ENCODE measurements at places on chromosomes 1 and 21.

- no peak for DNase-seq
Measured at GRCh38 chr21:17554679-17555465, 42.0 kb downstream of the CXADR start.

DNA sequence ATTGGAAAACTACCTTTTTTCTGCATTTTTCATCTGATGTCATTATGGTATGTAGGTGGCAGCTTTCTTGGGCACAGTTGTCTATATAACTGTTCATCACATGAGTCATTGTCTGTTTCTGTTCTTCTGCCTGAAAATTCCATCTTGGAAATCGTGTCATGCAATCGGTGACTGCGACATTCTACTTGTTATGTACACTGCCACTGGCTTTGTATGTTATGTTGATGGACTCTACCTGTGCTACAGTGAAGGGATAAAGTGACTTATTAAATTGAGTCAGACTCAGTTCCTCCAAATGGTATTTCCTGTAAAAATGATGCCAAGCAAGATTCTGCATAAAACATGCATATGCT, 8.6 kb downstream of the SMAP2 start:
- DNase-seq = no peak

DNA sequence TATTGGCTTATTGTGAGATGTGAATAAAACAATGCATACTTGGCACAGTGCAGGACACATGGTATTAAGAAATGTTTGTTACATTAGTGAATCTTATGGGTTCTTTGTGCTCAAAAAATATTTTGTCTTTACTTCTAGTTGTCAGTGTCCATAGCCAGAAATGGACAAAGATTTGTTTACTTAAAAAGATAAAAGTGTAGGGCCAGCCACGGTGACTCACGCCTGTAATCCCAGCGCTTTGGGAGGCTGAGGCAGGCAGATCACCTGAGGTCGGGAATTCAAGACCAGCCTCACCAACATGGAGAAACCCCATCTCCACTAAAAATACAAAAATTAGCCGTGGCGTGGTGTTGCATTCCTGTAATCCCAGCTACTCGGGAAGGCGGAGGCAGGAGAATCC, 654.6 kb upstream of the NEGR1 start:
- no peak for DNase-seq

DNA sequence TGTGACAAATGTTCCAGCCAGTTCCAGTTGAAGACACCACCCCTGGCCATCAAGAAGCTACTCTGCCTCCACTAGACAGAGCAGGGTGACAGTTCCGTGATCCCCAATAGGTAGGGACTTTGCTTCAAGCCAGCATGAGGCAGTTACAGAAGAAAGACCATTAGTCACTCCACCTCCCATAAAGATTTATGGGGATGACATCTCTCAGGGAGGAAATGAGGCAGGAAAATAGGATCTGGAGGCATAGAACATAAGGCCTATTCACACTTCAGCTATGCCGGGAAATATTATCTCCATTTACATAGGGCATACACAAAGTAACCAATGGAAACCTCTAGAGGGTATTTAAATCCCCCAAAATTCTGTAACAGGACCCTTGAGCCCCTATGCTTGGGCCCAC, 3.5 kb upstream of the GBP7 start:
- DNase-seq = no peak

DNA sequence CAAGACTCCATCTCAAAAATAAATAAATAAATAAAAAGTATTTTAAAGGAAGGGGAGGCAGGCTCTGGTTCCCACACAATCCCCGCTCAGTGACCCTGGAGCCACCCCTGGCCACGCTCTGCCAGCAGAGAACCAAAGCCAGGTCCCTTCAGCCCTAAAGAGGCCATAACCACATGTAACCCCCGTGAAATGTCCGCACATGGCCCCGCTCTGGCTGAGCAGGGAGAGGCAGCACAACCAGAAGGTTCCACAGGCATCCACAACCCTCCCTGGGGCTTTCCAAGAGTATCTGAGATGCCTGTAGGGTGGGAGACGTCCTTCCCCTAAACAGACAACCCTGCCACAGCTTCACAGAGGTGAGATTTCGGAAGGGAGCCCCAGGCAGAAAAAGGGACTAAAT, 1.4 kb upstream of the ARF1 start:
- DNase-seq = no peak

- DNase-seq = no peak
Measured at GRCh38 chr1:52365071-52365745, 797 bp downstream of the CC2D1B start.

GRCh38 chr1:92583821-92584760, 97.4 kb upstream of the GFI1 start:
- DNase-seq = no peak

GRCh38 chr1:90926971-90927370, 94.9 kb downstream of the ZNF644 start:
- no peak for DNase-seq

- DNase-seq = no peak
Measured at GRCh38 chr1:158159597-158159996, 21.1 kb upstream of the CD1D start.

GRCh38 chr1:156746728-156747631, 4.5 kb downstream of the HDGF start:
- DNase-seq = no peak

DNA sequence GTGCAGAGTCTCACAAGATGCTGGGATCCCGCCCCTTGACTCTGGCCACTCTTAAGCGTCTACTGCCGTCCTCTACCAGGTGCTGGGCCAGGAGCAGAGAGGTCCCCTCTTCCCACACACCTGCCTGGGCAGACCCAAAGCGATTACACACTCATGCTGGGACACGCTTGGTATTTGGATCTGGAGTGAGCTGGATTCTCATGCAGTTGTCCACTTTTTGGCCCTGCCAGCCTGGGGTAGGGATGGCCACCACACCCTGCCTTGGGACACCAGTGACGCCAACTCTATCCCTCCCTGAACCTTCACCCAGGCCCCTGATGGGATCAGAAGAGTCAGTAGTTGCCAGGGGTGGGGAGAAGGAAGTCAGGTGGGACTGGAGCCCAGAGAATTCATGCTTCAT, 28.6 kb downstream of the ITPKB start:
- DNase-seq = no peak

GRCh38 chr1:110770832-110771231, 96.1 kb upstream of the KCNA3 start:
- no peak for DNase-seq

GRCh38 chr1:245464290-245464689, 309.5 kb downstream of the KIF26B start:
- no peak for DNase-seq

DNA sequence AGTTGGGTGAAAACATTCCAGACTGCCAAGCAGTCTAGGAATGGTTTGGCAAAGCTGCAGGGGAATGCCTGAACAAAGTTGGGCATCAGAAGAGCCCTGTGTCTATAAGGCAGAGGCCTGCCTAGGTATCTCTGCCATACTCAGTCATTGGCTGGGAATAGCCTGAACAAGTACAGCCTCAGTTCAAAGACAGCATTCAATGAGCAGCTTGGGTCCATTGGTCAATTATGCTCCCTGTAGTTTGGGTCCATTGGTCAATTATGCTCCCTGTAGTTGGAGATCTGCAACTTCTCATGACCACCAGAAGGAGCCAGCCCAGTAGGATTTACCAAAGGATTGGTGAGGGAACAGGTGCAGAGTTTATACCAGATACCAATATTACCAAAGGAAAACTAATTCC, 31.6 kb downstream of the FMO3 start:
- no peak for DNase-seq

DNA sequence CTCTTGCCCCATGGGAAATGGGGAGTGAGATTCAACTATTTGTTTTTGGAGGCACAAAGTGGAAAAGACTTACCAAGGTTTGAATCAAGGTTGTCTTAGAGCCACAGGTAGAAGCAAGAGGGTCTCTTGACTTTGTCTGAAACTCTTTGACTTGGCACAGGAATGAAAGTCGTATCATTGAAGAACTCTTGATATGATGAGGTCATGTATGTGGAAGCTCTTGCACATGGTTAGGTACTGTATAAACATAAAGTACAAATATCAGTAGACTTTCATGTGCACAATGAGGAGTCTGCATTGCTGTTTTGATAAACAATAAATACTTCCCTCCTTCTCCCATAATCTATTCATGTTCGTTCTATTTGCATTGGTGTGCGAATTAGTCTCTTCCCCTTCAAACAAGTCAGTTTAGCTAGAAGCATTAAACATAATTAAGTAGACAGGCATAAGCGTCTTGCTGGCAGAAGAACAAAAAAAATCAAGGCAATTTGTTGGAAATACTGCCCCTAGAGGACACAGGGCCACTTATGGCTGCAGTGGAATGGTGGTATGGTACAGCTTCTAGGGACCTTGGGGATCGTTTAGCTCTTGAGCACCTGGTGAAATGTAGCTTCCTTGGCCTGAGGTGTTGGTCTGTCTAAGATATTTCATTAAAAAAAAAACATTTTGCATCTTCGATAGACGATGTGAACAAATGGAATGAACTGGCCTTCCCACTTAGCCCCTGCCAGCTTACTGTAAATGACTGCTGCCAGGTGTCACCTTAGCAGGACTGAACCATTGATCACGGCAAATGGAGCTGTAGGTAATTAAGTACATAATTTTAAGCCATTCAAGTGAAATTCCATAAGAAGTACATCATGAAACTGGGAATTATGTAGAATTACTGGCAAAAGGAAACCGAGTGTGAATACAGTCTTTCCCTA, 218.0 kb upstream of the GALNT2 start:
- DNase-seq = no peak

- no peak for DNase-seq
Measured at GRCh38 chr1:161128591-161129420, 3.7 kb downstream of the DEDD start.

DNA sequence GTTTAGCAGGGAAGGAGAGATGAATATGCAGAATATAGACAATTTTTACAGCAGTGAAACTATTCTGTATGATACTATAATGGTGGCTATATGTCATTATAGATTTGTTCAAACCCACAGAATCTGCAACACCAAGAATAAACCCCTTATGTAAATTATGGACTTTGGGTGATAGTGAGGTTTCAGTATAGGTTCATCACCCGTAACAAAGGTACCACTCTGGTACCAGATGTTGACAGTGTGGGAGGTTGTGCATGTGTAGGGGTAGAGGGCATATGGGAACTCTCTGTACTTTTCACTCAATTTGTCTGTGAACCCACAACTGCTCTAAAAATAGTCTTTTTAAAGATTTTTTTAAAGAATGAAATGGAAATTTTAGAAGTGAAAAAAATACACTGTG, 29.9 kb upstream of the PRDX6 start:
- no peak for DNase-seq

DNA sequence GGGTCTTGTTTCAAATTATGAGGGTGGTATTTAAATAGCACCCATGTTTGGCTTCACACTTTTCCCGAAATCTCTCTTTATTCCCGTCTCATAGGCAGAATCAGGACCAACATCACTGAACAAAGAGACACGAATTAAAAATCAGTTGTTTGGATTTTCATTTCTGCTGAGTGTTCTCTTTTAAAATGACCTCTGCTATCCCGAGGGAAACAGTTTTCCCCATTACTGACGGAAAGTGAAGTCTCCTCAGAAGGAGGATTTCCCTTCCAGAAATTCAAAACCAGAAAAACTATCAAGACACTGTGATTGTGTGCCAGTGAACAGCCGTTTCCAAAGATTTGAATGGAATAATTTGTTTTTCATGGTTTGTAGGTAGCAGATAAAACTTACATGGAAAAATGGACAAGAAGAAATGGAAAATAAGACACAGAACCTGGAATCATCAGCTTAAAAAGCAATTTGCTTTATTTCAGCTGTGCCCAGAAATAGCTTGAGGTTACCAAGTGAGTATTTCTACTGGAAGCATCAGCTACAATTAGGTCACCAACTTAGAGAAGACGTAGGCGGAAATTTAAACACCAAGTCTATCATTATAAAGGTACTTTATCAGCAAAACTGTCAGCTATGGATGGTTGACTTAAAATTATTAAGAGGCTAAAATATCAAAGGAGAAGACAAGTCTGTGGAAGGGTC, 68.5 kb downstream of the RUNX1 start:
- no peak for DNase-seq

GRCh38 chr1:211738691-211739301, 63.4 kb upstream of the NEK2 start:
- no peak for DNase-seq

DNA sequence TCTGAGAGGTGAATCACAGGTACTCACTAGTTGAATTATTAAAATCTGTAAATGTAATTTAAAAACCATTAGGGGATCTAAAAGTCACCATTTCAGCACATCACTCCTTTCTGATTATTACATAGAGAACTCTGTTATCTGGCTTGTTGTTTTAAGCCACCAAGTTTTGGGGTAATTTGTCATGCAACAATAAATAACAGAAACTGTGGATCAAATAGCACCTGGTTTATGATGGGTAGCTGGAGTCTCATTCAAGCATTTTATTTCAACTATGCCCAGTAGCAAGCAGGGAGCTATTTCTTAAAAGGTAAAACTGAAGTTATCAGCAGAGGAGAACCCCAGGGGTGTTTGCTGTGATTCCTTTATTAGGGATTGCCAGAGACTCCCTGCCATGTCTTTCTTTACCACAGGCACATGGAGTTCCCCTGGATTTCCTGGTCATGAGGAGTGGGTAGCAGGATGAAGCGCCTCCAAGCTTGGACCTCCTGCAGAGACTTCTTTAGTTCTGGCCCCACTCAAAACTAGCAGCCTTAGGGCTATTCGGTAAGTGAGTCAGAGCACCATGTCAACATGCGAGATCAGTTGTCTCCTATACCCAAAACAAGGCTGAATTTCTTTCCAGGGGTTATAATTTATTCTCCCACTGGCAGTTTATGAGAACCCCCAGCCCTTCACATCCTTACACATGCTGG, 179.2 kb downstream of the GIPC2 start:
- DNase-seq = no peak

DNA sequence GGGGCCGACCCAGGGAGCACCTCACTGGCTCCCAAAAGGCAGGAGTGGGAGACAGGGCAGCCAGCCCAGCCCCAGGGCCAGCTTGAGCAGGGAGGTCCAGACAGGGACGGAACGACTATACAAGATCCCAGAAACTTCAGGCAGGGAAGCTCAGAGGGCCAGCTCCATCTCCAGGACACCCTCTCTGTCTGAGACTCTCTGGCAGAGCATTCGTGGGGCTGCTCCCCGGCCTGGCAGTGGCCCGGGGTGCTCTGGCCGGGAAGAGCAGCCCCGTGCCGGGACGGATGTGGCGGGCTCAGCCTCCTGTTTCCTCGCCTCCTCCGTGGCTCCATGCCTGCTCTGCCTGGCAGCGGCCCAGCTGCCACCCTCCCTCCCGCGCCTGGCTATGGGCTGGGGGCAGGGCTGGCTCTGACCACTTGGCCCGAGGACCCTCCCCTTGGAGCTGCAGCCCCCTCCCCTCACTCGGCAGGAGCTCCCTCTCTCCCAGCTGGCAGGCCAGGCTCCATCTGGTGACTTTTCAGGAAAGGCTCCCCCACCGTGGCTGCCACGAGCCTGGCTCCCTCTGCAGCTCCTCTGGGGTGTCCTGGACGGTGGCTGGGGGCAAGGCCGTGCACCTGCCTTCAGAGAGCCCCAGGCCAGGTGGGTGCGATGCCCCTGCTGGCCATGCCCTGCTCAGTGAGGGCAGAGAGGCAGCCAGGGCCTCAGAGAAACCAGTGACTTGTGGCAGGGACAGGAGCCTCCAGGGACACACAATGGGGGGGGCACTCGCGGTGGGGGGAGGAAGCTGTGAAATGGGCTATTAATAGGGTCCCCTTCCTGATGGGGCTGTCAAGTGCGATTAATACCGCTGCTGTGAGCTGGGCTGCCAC, 5.6 kb upstream of the PLCH2 start:
- no peak for DNase-seq

Data from activated T-helper 1 cell treated with anti-CD3 and anti-CD28 coated beads, Interleukin-2, amount 50 U/mL, for 16 hours (primary cell).